ENCODE measurements at places on chromosomes 5 and 9.
A peak's percentile ranks its signal among the peaks of the same experiment; 100 is the strongest.

DNA sequence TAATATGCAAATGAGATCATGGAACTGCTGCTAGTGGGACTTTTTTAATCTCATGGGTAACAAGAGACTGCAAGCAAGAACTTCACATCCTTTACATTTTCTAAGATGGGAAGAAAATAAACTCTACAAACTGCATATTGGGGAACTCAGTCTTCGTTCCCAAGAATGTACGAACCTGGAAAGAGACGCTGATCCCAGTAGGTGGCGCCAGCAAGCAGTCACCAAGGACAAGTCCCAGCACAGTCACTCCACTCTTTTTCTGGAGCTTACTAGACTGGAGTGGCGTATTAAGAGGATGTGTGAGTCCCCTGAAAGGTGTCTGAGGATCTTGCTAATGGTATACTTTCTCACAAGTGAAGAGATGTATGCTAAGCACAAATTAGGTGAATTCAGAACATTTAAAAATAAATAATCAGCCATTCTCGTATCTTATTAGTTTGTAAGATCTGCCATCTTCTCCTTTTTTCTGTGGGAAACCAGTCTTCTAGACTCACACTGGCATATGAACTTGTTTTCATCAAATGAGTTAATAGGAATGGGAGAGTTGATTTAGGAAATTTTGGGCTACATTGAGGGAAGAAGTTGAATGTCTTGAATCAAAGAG, 16.0 kb upstream of the PUM3 start:
- H3K27me3 ChIP-seq = peaks cover 4% of the 10 kb centered on the region
- peak; percentile 85 for DNase-seq
- H3K4me3 ChIP-seq = no peak overlapping the region
- H3K4me1 ChIP-seq = no peaks in the 10 kb centered on the region
- H3K27ac ChIP-seq = no peak overlapping the region

DNA sequence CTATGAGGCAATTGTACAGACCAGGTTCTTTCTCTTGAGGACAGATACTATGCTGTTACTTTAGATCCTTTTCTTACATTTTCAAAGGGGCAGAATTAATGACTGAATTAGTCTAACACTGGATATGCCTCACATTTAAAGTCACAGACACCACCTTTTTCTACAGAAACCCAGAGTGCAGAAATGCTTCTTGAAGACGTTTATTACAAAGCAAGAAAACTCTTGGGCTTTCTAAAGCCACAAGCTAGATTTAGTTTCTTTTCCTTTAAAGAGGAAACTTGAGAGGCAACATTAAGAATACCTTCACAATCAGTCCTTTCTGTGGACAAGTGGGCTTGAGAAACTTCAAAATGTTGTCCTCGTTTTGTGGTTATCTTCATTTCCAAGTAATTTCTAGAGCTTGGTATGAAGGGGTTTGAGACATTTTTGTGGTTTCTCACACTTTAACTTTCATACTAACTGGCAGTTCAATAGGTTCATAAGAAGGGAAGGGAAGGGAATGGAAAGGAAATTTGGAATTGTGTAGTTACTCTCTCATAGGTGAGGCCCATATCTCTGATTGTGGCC, 527.4 kb downstream of the RASEF start:
- no peak for DNase-seq
- H3K36me3 ChIP-seq = no peaks in the 10 kb centered on the region
- no peak overlapping the region for H3K27ac ChIP-seq
- H3K4me3 ChIP-seq = no peak overlapping the region

GRCh38 chr5:136750224-136750862, 385.0 kb upstream of the TRPC7 start:
- H3K4me1 ChIP-seq = no peaks in the 10 kb centered on the region
- no peak overlapping the region for H3K27ac ChIP-seq
- no peaks in the 10 kb centered on the region for H3K27me3 ChIP-seq
- H3K4me3 ChIP-seq = no peak overlapping the region
- no peak for DNase-seq

DNA sequence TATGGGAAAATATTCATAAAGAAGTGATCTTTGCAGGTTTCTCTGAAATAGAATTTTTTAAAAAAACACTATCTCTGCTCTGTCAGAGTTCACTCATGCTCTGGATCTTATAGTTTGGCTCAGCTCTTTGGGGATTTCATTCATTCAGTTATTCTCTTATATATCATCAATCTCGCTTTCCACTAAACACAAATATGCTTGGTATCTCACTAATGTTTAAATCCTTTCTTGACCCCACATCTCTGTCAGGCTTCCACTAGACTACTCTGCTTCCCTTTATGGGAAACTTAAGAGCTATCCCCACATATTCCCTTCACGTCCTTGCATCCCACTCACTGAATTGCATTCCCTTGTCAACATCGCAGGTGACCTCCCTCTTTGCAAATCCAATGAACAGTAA, 396.1 kb downstream of the ENC1 start:
- H3K36me3 ChIP-seq = no peaks in the 10 kb centered on the region
- no peak overlapping the region for H3K27ac ChIP-seq
- H3K4me3 ChIP-seq = no peak overlapping the region
- no peak for DNase-seq

GRCh38 chr5:134543820-134544614, 18.5 kb downstream of the JADE2 start:
- no peak for DNase-seq
- no peaks in the 10 kb centered on the region for H3K36me3 ChIP-seq
- H3K4me1 ChIP-seq = no peaks in the 10 kb centered on the region
- H3K4me3 ChIP-seq = no peak overlapping the region

- DNase-seq = no peak
- H3K27me3 ChIP-seq = peaks cover 2% of the 10 kb centered on the region
- H3K4me3 ChIP-seq = peak overlapping the region; percentile 43
- peaks cover 12% of the 10 kb centered on the region for H3K4me1 ChIP-seq
- H3K27ac ChIP-seq = peak overlapping the region; percentile 73
- no peaks in the 10 kb centered on the region for H3K36me3 ChIP-seq
Observed at GRCh38 chr9:122236681-122237080, 7.9 kb upstream of the LHX6 start.

- no peaks in the 10 kb centered on the region for H3K36me3 ChIP-seq
- DNase-seq = no peak
- H3K4me3 ChIP-seq = no peak overlapping the region
- peaks cover 11% of the 10 kb centered on the region for H3K4me1 ChIP-seq
- H3K27me3 ChIP-seq = no peaks in the 10 kb centered on the region
- no peak overlapping the region for H3K27ac ChIP-seq
Observed at GRCh38 chr5:91830361-91830953, 447.3 kb upstream of the ARRDC3 start.

All from glutamatergic neuron (in vitro differentiated cells).